ENCODE measurements at places on chromosomes 3 and 15. TPM values are rescaled to one million over a fixed set of nuclear protein-coding genes. Genes with fewer than 3 reads are reported as not detected.

The DZIP1L gene
- total RNA-seq = 8.1 TPM

The IL17RE gene
- 22.6 TPM for total RNA-seq

The DYNLT2B gene
- 2.6 TPM for total RNA-seq

The CCNB2 gene
- total RNA-seq = 1.7 TPM

The PP2D1 gene
- not detected for total RNA-seq

The ST8SIA2 gene
- not detected for total RNA-seq

The SNTN gene
- total RNA-seq = not detected

The RTP3 gene
- not detected for total RNA-seq

The AQR gene
- total RNA-seq = 28.2 TPM

The DUOXA1 gene
- total RNA-seq = 138 TPM

The CHST13 gene
- 0.64 TPM for total RNA-seq

The TLR9 gene
- total RNA-seq = 0.87 TPM

The B4GALT4 gene
- total RNA-seq = 15.8 TPM

The ECE2 gene
- total RNA-seq = not detected

The SLITRK3 gene
- total RNA-seq = 0.09 TPM

The C2CD4B gene
- 3.5 TPM for total RNA-seq

The CYP8B1 gene
- total RNA-seq = not detected

The ABI3BP gene
- total RNA-seq = 207 TPM

The TRAT1 gene
- 1.1 TPM for total RNA-seq

The ZNF662 gene
- total RNA-seq = 9.6 TPM

The HRG gene
- total RNA-seq = not detected

The RNF168 gene
- total RNA-seq = 21.1 TPM

The C3orf20 gene
- total RNA-seq = 0.14 TPM

The CPEB1 gene
- 2.5 TPM for total RNA-seq

The KBTBD8 gene
- 6.0 TPM for total RNA-seq

The PLAAT1 gene
- total RNA-seq = 0.96 TPM

The ACAN gene
- 0.06 TPM for total RNA-seq

The NUTM1 gene
- total RNA-seq = not detected

The DNAH12 gene
- total RNA-seq = 0.52 TPM

The CEP97 gene
- 7.6 TPM for total RNA-seq

The GNB4 gene
- total RNA-seq = 56.6 TPM

The BLM gene
- 1.5 TPM for total RNA-seq

The CLDND1 gene
- 90.9 TPM for total RNA-seq

The ADCY5 gene
- total RNA-seq = 4.0 TPM

The RBP2 gene
- 2.1 TPM for total RNA-seq

The GP9 gene
- total RNA-seq = 1.2 TPM

The WWTR1 gene
- total RNA-seq = 87.7 TPM

The SENP2 gene
- total RNA-seq = 42.0 TPM

The ISLR gene
- 40.6 TPM for total RNA-seq

The PTPN9 gene
- total RNA-seq = 26.0 TPM

The SOX2 gene
- total RNA-seq = 0.20 TPM

The CCR8 gene
- total RNA-seq = not detected

The DLEC1 gene
- 2.7 TPM for total RNA-seq

Data from upper lobe of right lung (tissue), 1 donor.